Ascending aorta (tissue), 2 donors: ENCODE measurements at places on chromosomes 12 and 14.

DNA sequence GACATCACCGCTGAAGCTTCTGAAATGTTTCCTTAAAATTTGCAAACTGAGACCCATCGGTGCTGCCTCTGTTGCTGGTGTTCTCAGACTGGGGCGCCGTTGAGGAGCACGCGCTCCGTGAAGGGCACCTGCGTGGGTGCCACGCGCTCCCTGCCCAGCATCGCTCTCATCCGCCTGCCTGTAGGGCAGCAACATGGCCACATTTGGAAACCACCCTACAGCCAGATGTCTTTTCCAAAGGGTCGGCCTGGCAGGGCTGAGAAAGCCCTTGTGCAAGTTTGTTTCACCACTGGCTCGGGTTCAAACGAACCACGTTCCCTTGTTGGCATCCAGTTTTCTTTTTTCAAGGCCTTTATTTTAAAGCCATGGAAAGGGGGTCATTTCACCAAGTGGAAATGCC is 13.9 kb downstream of the ADGRD1 start:
- DNase-seq, result no peak

GRCh38 chr12:104719700-104720338 is 238.3 kb downstream of the SLC41A2 start:
- no peak for DNase-seq

DNA sequence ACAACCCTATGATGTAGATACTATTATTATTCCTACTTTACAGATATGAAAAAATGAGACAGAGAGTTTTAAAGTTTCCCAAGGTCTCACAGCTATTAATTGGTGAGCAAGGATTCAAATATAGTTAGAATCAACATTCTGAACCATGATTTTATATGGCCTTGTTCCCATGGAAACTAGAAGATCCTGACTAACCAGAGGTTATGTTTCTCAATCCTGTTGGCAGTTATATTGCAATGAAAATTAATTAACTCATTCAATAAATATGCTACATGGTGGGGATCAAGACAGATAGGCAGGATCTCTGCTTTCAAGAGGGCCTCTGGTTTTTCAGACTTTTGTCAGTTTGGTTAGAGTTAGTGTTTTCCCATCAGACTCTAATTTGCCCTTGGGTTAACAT is 9.3 kb upstream of the FUT8 start:
- DNase-seq, result no peak

DNA sequence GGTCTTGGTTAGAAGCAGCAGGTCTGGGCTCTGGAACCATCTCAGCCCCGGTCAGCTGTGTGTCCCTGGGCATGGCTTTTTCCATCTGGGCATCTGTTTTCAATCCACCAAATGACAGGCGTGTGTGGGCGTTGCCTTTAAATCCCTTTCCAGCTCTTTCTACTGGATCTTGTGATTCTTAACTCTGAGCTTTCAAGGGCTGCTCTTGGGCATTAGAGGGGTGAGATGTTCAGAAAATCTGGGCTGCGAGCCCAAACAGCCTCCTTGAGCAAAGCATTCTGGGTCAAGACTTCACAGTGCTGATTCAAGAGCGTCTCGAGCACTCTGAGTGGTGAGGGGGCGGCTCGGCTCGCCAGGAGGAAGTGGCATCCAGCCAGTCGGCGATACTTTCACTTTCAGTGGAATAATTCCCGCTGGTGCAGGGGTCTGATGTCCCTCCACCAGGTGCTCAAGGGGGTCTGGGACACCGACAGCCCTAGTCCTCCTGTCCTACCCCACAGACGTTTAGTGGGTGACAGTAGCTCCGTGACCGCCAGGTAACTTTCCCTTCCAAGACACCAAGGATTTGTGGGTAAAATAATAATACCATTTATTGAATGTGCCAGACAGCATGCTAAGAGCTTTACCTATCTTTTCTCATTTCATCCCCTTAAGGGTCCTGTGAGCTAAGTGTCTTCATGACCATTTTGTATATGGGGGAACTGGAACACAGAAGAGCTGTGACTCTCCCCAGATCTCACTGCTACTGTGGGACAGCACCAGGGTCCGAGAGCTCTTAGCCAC is 114.0 kb downstream of the PLXNC1 start:
- DNase-seq, result peak; percentile 68

GRCh38 chr12:48028541-48029431 is 24.5 kb upstream of the COL2A1 start:
- DNase-seq, result no peak

DNA sequence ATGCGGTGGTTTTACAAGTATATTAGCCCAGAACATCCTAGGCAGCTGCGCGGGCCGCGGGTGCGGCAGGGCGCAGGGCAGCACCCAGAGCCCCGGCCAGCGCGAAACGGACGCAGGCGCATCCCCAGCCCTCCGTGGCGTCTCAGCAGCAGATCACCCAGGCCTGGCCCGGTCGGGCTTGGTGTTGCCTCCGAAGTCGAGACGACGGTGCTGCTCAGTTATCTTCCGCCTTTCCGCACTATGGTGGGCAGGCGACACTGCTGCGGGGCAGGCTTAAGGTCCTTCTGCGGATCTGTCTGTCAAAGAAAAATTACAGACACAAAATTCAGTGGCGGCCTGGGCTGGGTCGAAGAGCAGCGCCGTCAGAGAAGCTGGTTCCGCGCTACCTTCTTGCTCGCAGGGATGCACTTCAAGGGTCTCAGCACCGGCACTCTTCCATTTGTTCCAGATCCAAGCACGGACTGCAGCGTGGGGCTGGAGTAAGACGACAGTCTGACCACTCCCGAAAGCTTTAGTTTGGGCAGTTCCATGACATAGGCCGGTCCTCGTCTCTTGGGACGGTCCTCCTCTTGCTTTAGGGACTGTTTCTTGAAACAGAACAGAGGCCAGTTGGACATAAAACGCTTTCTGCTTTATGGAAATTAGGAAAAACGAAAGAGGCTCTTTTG is 75.8 kb downstream of the MOK start:
- DNase-seq, result no peak

GRCh38 chr12:63206909-63207308 is 55.9 kb upstream of the AVPR1A start:
- DNase-seq, result no peak

DNA sequence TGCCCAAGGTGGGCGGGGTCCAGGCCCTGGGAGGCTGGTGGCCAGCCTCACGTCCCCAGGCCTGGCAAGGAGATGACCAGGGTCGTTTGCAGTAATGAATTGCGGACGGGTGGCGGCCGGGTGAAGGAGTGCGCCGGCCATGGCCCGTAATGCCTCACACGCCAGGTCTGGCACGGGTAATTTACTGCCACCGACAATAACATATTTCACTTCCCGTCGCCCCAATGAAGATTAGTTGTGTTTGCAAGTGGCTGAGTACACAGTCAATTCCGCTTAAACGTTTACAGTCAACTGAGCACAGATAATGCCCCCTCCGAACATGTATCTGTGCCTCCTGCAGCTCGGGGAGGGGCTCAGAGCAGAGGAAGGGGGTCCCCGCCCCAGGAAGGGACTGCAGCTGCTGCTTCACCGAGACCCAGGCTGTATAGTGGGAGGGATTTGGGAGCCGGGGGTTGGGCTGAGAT is 48.3 kb downstream of the MVK start:
- DNase-seq, result no peak
